Stimulated activated CD4-positive, alpha-beta T cell treated with anti-CD3 and anti-CD28 coated beads, Interleukin-1b, Interleukin-23, amount 100 ng/mL, for 1 hour (primary cell): ENCODE measurements at places on chromosomes 5 and 9.
A peak's percentile ranks its signal among the peaks of the same experiment; 100 is the strongest.

GRCh38 chr9:88173378-88173999 lies 35.2 kb upstream of the SPATA31C2 start:
- DNase-seq = peak; percentile 3

GRCh38 chr9:22454016-22454415 lies 7.4 kb downstream of the DMRTA1 start:
- no peak for DNase-seq

DNA sequence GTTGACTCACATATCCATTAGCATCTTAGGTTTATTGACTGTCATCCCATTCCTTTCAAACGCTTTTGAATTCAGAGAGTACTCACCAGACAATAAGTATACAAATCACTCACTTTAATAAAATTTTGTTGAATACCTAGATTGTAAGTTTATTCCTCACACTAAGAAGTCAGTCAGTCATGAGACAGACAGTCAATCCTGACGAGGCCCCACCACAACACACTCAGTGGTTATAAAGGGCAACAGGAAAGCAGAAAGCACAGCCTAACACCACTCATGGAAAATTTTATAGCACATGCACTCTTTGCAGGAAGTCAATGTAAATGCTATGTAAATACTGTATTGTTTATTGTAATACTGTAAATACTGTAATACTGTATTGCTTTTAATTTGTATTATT lies 176.3 kb upstream of the PTGER4 start:
- DNase-seq = no peak

GRCh38 chr5:112738191-112738560 lies 491 bp downstream of the APC start:
- no peak for DNase-seq

DNA sequence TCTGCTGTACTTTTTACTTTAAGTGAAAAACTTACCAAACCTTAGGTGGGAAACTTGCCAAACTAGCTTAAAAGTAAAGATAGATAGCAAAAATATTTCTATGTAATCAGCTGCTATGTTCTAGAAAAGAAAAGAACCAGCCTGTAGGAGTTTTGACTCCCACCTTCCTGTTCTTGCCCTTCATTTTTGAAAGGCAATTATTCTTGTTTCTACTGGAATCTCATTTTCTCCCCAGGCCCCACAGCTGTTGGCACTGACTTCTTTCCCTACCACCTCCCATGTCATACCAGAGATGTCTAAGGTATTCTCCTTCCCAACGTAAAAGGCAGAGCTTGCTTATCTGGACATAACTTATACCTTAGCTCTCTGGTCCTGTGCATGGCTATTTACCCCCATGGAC lies 389.7 kb downstream of the ARHGEF28 start:
- DNase-seq = no peak

- DNase-seq = no peak
Observed at GRCh38 chr5:12691330-12691729, 787.1 kb upstream of the CTNND2 start.

- no peak for DNase-seq
Observed at GRCh38 chr9:125329978-125330377, 68.4 kb downstream of the GAPVD1 start.

DNA sequence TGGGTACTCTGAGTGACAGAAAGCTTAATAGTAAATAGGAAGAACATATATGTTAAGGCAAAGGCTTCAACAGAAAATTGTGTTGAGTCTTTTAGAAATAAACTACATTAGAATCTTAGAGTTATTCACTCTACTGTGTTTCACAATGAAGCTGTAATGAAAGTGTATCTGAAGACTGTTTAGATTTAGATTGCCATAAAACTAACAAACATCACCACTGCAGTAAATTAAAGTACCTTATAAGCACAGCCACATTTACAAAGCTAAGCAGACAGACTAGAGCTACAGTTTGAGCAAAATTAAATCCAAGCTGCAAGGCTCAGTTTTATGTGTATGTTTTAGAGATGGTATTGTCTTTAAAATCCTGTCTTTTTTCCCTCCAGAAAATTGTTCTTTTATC lies 172.4 kb downstream of the PBX3 start:
- no peak for DNase-seq

- no peak for DNase-seq
Observed at GRCh38 chr9:123336959-123337358, 19.0 kb upstream of the CRB2 start.

GRCh38 chr5:42944989-42945388 lies 95.1 kb downstream of the ANXA2R start:
- no peak for DNase-seq

DNA sequence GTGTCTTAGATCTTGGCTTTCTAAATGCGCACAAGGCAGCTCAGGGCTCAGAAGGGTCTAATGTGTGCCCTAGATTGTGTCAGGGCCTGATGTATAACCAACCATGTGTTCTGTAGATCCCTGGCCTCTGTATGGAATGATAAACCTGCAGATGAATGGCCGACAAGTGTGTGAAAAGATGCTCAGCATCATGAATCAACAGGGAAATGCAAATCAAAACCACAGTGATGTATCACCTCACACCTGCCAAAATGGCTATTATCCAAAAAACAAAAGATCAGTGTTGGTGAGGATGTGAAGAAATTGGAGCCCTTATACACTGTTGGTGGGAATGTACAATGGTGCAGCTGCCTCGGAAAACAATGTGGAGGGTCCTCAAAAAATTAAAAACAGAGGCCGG lies 489.8 kb downstream of the SEMA5A start:
- DNase-seq = no peak

DNA sequence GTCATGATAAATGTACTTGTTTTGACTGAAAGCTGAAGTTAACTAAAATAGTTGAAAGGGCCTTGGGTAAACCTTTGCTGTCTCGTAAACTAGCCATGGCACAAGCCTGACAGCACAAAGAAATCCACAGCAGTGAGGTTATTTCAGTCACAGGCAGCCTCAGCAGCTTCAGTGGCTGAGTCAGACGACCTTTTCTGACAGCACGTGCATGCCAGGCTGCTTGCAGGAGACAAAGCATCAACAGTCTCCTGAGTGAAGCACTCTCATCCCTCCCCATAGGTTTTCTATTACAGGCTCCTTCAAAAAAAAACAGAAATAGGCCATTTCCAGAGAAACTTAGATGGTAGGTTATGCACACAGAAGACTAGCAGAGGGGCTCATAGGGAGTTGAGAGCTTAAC lies 34.6 kb downstream of the OXCT1 start:
- DNase-seq = no peak

- no peak for DNase-seq
Observed at GRCh38 chr5:115831163-115831768, 10.1 kb downstream of the ATG12 start.

DNA sequence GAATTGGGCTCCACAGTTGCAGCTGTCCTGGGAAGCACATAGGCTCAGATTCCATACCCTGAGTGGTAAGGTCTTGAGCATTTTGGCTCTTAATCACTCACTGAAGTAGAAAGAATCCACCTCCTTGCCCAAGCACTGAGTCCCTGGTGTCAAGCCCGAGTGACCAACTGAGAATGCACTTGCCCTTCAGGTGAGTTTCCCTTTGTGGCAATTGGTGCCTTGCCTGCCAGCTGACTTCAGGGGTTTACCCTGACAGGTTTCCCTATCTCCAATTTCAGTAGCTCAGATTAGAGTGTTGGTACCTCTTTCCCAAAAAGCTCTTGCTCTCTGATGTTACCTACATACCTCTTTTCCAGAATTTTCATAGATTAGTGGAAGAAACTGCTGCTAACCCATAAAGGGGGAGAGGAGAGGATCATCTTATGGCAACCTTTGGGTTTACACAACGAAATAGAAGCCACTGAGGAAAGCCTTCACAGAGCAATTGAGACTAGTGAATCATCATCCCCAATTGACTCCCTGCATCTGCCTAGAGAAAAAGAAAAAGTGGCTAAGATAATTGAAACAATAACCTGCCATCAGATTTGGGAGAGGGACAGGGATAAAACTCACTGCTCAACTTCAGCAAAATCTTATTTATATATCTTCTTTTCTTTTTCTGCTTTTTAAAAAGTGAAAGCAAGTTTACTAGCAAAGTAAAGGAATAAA lies 48.6 kb downstream of the CCL28 start:
- no peak for DNase-seq

DNA sequence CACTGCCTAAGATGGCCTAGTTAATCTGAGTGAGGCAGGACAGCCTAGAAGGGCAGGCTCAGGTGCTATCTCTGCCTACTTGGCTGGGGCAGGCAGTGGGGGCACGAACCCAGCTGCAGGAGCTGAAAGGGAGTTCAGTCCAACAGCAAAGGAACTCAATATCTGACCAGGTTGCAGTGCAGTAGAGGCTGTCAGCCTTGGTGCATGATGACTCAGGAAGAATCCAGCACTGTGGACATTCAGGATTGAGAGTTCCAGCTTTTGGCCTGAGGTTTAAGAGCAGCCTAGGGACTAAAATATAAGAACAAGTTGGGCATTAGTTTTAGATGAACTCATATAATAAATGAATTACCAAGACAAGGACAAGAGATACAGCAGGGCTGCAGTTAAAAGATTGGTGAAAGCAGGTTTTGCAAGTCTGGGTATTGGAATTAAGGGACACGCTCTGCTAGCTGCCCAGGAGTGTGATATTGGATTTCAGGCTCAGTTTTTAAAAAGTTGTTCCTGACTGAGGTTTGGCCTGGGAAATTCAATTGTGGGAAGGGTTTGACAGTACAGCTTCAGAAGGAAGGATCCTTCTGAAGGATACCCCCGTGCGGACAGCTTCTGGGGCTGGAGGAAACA lies 64.7 kb upstream of the ATG10 start:
- no peak for DNase-seq

GRCh38 chr9:111407813-111408212 lies 76.4 kb downstream of the ECPAS start:
- DNase-seq = no peak

GRCh38 chr5:29005386-29005785 lies 1967.0 kb upstream of the CDH9 start:
- DNase-seq = no peak

DNA sequence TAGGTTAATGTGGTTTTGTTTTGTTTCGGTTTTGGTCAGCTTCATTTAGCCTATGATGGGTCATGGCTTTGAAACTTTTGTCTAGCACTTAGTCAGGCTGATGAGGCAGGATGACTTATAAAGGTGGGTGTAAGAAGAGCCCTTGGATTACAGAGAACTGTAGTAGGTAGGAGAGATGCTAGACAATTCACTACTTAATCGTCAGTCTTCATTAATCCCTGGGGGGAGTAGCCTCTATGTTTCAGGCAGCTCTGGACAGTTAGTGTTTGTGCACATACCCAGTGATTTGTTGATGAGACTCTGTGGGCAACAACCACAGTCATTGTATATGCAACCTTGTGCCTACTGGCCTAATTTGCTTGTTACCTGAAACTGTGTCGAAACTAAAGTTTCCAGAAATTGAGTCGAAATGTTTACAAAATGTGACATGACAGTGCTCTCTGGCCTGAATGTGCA lies 113.3 kb downstream of the MTREX start:
- no peak for DNase-seq

DNA sequence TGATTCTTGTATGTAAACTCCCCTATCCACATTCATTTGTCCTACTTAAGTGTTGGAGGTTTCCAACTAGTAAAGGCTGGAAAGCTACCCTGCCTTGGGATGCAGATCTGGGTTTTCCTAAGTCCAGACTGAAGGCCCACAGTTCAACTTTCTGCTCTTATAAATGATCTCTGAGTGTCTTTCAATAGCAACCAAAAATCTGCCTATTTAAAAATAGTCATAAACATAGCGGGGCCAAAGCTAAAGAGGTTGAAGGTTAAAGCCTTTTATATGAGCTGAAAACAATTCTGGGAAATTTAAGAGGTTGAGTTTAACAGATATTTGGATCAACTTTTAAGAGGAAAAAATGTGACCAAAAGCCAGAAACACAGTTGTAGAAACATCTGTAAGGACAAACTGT lies 87.2 kb downstream of the NTRK2 start:
- DNase-seq = no peak

DNA sequence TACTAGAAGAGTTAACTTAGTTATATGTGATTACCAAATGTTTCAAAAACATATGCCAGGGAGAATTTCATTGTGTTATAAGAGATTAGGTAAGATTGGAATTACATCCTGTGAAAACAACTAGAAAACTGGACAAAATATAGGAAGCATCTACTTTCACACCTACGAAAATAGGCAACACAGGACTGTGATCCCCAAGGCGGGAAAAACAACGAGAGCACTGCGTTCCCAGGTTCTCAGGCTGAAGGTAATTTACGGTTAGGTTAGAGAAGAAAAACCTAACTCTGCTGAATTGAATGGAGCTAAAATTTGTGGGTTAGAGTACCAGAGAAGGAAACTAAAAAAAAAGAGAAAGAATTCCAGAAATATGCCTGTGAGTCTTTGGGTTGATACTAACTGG lies 28.4 kb downstream of the ACOT12 start:
- no peak for DNase-seq

DNA sequence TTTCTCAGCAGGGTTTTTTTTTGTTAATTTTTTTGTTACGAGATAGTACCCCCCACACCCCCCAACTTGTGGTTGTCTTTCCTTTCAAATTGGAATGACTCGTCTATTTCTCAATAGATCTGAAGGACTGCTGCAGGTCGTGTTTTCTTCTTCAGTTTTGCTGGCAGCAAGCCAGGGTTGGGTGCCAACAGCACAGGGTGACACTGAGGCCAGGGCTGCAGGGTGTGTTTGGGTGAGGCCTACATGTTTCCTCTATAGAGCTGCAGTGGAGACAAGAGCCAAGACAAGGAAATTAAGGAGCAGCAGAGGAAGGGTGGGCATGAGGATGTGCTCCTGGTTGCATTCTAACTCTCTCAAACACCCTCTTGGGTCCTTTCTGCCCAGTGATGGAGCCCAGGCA lies 52.2 kb downstream of the NXNL2 start:
- no peak for DNase-seq

DNA sequence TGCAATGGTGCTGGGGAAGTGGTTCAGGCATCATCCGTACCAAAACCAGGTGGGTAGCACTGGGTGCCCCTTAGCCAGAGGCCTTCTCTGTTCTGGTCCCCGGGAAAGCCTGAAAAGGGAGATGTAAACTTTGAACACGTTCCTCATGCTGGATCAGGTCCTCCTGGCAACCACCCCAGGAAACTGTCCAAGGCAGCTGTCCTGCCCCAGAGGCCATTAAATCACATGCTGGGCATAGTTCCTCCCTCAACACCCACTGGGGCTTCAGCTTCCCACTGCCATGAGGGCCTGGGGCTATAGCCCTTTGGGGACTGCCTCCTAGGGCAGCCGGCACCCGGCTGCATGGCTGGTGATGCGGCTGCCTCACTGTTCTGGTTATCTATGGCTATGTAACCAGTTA lies 228.9 kb upstream of the MVB12B start:
- DNase-seq = no peak

DNA sequence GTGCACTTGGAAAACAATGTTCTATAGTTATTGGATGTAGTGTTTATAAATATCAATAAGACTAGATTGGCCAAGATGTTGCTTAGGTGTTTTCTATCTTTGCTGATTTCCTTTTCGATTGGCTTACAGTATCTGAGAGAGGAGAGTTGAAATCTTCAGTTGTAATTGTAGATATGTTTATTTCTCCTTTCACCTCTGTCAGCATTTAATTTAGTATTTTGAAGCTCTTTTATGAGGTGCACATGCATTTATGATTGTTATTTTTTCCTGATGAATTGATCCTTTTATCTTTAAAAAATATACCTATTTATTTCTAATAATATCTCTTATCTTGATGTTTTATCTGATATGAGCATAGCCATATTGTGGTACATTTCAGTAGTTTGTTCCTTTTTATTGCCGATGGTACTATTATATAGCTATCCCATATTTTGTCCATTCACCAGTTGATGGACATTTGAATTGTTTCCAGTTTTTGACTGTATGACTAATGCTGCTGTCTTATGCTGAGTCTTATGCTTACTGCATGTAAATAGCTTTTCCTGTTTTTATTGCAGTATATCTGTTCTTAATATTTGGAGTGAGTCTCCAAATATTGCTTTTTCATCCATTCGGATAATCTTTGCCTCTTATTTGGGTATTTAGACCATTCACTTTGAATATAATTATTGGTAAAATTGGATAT lies 34.7 kb downstream of the ERCC6L2 start:
- DNase-seq = no peak
